ENCODE measurements at places on chromosomes 12 and 14.

- no peak for DNase-seq
Observed at GRCh38 chr12:66552716-66553115, 126.2 kb downstream of the GRIP1 start.

DNA sequence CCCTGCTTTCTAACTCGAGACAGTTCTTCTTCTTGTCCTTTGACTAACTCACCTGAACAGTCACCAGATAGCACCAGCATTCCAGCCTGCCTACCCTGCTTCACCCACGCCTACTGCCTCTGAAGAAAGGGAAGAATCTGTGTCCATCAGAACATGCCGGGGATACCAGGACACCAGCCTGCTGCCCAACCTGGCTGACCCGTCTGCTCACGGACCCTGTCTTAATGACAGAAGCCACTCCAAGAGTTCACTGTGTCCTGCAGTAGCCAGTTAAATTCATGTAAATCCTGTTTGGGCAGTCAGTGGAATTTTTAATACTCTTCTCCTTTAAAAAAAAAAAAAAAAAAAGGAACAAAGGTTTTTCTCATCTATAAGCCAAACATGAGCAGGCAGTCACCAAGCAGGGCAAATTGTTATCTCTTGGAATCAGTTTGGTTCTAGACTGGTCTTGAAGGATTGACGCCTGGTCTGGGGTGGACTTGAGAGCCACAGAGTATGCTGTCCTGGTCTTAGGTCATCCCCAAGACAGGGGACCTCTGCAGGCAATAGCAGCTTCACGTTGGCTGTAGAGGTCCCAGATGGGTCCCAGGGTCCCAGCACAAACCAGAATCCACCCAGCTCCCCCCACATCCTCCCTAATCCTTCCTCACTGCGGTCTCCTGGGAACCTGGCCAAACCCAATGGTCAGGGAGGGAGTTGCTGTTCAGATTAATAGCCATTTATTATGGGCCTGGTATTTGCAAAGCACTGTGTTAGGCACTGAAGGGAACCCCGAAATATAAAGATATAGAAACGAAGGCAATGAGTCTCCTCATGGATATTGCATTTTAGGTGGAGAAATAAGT is 181.1 kb upstream of the HIF1A start:
- DNase-seq: no peak

DNA sequence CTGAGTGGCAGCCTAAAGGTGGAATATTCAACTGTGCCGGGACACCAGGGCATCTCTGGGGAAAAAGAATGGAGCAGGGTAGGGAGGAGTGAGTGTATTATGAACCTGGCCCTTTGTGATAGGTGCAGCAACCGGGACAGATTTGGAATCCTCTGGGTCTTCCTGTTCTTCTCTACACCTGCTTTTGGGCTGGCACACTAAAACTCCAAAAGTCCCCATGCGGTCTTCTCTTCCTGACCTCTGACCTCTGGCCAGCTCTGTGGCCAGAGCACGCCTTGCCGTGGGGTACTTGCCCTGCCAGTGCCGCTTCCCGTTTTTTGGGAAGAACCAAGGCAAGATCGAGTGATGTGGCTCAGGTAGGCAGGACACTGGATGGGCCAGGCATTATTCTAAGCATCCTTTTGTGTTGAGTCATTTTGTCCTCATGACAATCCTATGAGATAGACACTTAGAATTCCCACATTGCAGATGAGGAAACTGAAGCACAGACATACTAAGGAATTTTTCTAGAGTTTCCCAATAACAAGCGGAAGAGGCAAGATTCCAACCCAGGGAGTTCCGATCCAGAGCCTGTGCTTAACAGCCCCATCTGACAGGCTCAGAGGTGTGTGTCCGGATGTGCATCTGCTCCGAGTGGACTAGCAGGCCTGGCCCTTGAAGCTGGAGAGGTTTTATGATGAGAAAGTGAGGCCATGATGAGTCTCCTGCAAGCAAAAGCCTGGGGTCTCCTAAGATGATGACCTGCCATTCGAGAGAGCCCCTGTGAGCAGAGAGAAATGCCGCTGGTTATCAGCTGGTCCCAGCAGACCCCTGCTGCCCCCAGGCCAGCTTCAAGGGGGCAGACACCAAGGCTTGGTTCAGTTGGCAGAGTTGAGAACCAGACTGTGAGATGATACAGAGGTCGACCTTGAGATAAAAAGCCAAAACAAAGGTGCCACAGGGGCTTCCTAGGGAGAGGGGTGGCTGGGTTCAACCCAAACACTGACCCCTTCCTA is 67.9 kb upstream of the ESRRB start:
- DNase-seq: no peak

GRCh38 chr14:102504328-102504999 is 5.1 kb downstream of the ANKRD9 start:
- no peak for DNase-seq

GRCh38 chr14:79598339-79598738 is 613.0 kb downstream of the DIO2 start:
- peak; percentile 58 for DNase-seq
